ENCODE measurements at places on chromosomes 2 and 18.
A peak's percentile ranks its signal among the peaks of the same experiment; 100 is the strongest.

GRCh38 chr18:36527740-36528455, 230.4 kb downstream of the FHOD3 start:
- no peak for DNase-seq

DNA sequence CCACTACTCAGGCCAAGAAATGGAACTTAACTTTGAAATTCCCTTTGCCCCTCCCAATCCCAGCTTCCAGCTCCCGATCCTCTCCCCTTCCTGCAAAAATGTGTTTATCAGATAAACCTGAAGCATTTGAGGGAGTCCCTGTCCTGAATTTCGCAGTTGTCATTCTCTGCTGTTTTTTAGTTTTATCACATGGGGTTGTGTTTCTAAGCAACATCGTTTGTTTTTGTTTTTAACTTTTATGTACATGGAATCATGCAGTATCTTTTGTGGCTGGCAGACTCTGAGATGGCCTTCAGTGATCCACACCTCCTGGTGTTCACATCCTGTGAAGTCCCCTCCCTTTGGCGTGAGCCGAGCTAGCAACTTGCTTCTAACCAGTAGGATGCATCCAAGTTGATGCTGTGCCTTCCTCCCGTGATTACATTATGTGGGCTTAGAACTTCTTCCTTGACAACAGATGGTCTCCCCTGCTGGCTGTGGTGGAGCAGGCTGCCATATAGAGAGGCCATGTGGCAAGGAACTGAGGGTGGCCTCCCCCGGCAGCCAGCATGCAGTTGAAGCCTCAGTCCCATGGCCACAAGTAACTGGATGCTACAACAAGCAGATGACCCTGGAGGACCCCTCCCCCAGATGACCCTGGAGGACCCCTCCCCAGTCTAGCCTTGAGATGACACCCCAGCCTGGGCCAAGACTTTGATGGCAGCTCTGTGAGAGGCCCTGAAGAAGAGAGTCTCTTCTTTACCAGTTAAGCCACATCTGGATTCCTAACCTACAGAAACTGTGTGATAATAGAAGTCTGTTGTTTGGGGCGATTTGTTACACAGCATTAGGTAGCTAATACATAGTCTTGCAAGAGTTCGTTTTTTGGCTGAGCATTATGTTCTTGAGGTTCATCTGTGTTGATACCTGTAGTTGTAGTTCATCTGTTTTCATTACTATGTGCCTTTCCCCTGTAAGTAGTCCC, 27.7 kb downstream of the SH3BP4 start:
- peak; percentile 26 for DNase-seq

- DNase-seq: no peak
These were observed 13.9 kb upstream of the ASPRV1 start for GRCh38 chr2:69975136-69975852.

DNA sequence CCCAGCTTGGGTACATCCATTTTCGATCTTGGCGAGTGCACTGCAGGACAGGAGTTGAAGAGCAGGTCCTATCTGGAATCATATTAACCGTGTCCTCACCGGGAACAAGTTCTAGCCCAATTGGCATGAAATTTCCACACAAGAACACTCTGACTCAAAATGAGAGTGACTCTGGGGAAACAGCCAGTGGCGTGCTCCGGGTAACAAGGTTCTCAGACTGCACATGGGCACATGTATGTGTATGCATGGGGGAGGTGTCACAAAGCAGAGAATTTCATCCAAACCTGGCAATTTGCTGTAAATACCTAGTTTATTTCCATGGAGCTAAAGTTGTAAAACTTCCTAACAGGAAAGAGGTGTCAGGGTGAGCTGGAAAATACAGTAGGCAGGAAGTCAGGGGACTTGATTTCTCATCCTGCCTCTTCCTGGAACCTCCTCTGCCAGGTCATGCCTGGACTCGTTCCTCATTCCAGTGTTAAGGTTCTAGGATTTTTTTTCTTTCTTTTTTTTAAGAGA, 1.7 kb downstream of the TUBB6 start:
- DNase-seq: no peak

- no peak for DNase-seq
These were observed 23.7 kb downstream of the INPP1 start for GRCh38 chr2:190367091-190367490.

DNA sequence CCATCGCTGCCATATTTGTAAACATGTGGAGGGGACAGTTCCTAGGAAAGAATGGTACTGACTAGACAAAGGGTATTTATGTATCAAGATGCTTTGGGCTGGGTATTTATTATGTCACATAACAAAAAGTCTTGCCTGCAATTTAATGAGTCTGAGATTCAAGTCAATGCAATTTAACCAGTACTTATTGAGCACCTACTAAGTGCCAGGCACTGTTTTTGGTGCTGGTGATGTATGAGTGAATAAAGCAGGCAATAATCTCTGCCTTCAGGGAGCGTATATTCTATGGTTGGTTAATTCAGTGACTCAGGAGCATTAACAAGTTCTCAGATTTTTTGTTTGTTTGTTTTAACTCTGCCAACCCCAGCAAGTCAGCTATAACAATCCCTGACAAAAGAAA, 24.6 kb upstream of the ACVR1 start:
- DNase-seq: no peak

GRCh38 chr2:178949584-178949983, 100.4 kb downstream of the CCDC141 start:
- no peak for DNase-seq

DNA sequence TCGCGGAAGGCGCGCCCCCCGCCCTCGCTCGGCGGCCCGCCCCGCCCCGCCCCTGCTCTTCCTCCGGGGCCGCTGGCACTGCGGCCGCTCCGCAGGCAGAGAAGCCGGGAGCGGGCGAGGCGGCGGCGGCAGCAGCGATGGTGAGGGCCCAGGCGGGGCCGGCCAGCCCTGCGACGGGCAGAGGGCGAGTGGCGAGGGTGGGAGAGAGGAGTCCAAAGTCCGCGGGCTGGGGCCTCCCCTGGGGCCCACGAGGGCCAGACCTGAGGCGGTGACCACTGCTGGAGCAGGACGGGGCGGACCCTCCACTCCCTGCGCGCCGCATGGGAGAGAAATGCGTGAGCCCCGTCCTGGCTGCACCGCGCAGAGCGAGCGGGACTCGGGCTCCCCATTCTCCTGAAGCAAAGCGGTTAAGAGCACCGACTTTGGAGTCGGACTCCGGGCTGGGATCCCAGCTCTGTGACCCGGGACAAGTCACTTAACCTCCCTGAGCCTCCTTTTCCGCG, at the start of gene VAMP5:
VAMP5 (plus strand) TSS at position 78 of the 503 bp plus-strand sequence; CDS start at position 138, 60 bp downstream.
- DNase-seq: no peak

DNA sequence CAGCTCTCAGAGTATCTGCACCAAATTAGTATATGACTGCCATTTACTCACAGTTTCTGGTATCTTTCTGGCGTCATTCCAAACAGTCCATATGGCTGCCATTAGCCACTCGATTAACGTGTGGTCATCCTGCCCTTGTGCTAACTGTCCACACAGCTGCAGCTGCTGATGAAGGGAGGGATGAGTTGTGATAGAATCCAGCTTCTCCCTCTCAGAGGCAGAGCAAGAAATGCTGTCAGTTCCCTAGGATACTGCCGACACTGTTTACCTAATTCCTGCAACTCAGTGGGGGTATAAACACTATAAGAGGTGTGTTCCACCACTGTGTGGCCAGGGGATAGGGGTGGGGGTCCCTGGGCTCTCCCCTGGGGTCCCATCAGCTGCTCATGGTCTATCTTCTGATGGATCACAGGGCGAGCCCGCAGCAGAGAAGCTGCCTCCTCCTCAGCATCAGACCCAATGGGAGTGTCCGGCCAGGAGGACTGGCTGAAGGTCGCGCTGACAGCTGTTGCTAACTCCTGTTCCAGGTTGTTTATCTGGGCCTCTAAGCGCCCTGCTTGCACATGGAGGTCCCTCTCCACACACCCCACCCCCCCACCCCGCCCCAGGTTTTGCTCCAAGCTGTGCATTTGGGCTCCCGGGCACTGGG, 17.3 kb upstream of the KLHL23 start:
- peak; percentile 23 for DNase-seq

DNA sequence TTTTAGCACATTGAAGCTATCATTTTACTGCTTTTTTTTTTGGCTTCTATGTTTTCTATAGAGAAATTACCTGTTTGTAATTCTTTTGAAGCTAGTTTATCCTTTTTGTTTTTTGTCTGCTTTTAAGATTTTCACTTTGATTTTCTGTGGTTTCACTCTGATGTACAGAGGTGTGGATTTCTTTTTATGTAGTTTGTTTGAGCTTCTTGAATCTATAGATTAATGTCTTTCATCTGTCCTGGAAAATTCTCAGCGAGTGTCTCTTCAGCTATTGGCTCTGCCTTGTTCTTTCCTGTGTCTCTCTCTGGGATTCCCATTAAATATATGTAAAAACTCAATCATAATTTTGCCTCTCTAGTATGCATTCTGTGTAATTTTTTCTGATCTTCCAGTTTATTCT, 8.4 kb downstream of the POLE4 start:
- DNase-seq: no peak

DNA sequence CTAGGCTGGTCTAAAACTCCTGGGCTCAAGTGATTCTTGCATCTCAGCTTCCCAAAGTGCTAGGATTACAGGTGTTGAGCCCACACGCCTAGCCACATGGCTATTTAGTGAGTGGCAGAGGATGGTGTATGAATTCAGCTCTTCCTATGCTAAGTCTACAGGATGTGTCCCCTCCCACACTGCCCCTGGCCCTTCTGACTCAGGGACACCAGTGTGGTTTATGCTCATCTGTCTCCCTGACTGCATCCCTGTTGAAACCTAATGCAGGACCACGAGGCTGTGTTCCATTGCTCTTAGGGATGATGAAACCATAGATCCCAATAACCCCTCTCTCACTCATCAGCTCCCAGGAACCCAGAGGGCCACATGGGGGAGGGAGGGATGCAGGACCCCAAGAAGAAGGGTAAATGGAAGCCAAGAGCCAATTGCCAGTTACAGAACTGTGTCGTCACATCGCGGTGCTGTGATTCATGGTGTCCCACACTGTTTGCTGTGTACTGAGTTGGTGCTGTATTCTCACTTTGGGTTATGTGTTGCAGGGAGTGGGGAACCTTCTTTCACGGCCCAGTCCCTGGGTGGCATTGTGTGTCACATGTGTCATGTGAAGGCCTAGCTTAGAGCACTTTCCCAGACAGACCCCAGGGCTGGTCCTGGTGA, 102.9 kb upstream of the HAAO start:
- DNase-seq: no peak

- peak; percentile 43 for DNase-seq
These were observed 1.0 kb downstream of the IMPACT start for GRCh38 chr18:24427484-24427883.

GRCh38 chr2:84486441-84487115, 27.5 kb upstream of the SUCLG1 start:
- no peak for DNase-seq

DNA sequence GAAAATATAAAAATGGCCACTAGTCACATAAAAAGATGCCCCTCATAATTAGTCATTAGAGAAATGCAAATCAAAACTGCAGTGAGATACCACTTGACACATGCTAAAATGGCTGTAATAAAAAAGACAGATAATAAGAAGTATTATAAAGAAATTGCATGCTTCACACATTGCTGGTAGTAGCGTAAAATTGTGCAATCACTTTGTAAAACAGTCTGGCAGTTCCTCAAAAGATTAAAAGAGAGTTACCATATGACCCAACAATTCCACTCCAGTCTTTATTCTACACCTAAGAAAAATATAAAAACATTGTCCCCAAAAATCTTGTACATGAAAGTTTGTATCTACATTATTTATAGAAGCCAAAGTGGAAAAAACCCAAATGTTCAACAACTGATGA, 170.6 kb upstream of the FIGN start:
- no peak for DNase-seq

- DNase-seq: no peak
These were observed 258.8 kb downstream of the ZNF521 start for GRCh38 chr18:25093141-25093540.

DNA sequence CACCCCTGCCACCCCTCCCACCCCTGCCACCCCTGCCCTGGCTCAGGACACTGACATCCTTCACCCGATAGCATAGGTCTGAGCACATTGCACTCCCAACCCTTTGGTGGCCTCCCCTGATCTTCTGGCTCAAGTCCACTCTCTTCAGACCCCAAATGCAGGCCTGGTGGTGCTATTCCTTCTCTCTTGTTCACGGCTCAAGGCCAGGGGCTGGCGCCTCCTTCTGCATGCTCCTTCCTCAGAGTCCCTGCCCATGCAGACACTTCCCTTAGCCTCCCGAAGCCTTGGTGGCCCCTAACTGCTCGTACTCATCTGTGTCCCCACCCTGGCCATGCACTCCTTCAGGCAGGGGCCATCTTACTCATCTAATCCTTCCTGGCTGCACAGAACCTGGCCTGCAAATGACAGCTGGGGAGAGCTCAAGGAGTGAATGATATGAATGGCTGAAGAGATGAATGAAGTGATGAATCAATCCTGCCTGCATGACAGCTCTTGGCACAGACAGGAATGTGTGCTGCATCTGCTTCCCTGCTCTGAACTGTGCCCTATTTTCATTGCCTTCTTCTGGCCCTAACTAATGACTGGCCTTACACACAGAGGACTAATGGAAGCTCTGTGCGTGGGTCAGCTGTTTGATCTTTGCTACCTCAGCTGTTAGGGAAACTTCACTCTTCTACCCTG, 290.8 kb downstream of the DYSF start:
- DNase-seq: no peak

DNA sequence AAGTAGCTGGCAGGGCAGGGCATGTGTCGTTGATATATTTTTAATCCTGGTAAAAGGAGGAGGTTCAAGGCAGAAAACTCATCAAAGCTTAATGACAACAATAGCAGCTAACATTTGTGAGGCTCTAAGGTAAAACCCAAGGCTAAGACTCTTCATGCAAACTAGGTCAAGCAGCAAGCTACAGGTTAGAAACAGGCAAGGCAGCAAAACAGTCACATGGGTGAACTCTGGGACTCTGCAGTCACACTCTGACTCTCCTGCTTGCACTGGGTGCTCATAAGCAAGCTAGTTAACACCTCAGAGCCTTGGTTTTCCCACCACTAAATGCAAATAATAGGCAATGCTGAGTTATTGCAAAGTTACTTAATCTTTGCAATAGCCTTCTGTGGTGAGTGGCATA, 7.9 kb downstream of the IL1RN start:
- DNase-seq: no peak

DNA sequence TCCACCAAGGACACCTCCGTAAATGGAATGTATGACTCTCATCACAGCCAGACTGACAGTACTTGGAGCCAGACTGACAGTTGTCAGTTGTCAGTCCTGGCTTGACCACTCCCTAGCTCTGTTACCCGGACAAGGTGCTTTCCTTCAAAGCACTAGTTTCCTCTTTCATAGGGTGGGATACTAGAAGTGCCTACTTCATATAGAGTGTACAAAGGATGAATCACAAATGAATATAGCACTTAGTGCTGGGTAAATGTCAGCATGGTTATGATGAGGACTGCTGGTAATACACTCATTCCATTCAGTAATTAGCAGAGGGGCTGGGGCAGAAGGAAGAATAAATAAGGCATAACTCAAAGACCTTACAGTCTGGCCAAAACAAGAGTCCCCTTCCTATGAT, 91.4 kb downstream of the ARL4C start:
- no peak for DNase-seq

GRCh38 chr2:68994864-68995263, 18.1 kb upstream of the ANTXR1 start:
- DNase-seq: no peak

- DNase-seq: peak; percentile 67
These were observed 8.2 kb downstream of the SLC35F6 start for GRCh38 chr2:26772064-26773001.

Data from NCI-H2081 (cell line).